Ureter (tissue), 1 donor: ENCODE measurements at places on chromosomes 4 and X.

DNA sequence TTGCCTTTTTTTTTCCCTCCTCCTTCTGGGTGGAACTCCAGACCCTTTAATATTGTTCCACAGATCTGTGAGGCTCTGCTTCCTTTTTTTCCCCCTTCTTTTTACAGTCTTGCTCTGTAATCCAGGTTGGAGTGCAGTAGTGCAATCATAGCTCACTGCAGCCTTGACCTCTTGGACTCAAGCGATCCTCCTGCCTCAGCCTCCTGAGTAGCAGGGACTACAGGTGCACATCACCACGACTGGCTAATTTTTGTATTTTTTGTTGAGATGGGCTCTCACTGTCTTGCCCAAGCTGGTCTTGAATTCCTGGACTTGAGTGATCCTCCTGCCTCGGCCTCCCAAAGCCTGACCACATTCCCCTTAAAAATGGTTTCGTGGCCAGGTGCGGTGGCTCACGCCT is 26.8 kb downstream of the NSD2 start:
- DNase-seq, result no peak

DNA sequence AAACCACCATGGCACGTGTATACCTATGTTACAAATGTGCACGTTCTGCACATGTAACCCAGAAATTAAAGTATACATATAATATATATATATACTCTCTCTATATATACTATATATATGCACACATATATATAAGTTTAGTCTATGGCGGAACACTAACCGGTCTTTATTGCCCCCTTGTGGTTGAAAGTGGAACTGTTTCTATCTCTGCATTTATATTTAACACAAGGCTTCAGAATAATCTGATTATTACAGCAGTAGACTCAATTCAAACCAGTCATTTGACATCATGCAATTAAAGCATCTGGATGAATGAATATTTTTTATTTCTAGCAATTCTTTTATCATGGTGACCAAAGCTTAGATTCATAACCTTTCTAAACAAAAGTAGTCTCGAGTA is 14.6 kb downstream of the RAB9B start:
- DNase-seq, result no peak

- DNase-seq, result no peak
These were observed 371.2 kb downstream of the SPRY1 start for GRCh38 chr4:123767806-123768205.

DNA sequence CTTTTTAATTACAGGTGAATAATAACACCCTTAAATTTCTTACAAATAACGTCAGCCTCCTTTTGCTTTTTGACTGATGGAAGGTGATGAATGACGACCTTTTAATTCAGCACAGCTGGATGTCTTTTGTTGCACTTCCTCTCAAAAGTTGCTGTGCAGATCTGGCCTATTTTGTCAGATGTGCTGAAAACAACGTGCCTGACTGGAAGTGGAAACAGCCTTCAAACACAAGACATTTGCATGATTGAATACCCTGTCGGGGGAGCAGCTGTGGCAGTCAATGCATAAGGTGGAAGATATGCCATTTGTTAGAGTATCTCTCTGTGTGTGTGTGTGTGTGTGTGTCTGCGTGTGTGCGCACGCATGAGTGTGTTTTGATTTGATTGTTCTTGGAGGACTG is 579.7 kb downstream of the SPRY1 start:
- DNase-seq, result no peak

DNA sequence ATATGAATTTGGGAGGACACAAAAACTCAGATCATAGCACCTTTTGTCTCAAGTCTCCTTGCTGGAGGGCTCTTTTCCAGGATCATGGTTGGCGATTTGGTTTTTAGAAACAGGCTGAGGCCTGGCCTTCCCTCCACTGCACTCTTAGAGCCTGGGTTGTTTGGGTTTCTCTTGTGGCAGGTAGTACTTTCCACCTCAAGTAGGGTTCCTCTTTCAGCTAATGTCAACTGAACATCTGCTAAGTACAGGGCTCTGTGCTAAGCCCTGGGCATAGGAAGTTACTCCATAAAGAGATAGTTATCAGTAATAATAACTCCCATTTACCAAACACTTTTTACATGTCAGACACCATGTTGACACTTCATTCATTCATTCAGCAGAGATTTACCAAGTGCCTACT is 28.2 kb upstream of the APLN start:
- DNase-seq, result no peak

GRCh38 chr4:70801265-70801809 is 38.4 kb downstream of the GRSF1 start:
- no peak for DNase-seq

- DNase-seq, result no peak
These were observed 4.7 kb upstream of the IL1RAPL1 start for GRCh38 chrX:28582511-28582910.

- no peak for DNase-seq
These were observed 14.5 kb upstream of the TXLNG start for GRCh38 chrX:16771483-16772398.

DNA sequence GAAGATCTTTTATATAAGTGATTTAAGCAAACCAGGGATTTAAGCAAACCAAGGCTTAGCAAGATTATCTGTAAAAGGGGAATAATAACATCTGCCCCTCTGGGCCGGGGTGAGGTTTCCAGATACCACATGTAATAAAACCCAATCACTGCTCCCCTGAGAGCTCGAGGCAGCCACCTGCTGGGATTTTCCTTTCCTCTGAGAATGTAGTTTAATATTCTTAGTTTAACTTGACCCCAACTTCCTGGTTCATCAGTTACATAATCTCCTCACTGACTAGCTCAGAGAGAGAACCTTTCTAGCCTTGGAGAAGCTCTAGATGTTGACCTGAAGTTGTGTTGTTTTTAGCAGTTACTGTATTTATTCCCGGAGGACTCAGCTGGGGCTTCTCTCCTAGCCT is 322.4 kb downstream of the ARHGAP10 start:
- DNase-seq, result no peak

GRCh38 chrX:19381326-19381725 is 37.6 kb downstream of the PDHA1 start:
- no peak for DNase-seq

GRCh38 chr4:96993560-96993959 is 1149.7 kb downstream of the STPG2 start:
- DNase-seq, result no peak
